ENCODE measurements at places on chromosomes 4 and X. TPM values are rescaled to one million over a fixed set of nuclear protein-coding genes. Genes with fewer than 3 reads are reported as not detected.

BCORL1 gene
- 3.1 TPM for total RNA-seq

SPIN2A gene
- 0.14 TPM for total RNA-seq

INPP4B gene
- total RNA-seq: 2.9 TPM

PRKG2 gene
- total RNA-seq: not detected

GC gene
- total RNA-seq: not detected

ARHGAP36 gene
- under 0.01 TPM for total RNA-seq

GSX2 gene
- total RNA-seq: not detected

FHL1 gene
- 43.4 TPM for total RNA-seq

CEP135 gene
- total RNA-seq: 24.3 TPM

RTL9 gene
- total RNA-seq: not detected

ARMCX4 gene
- 6.8 TPM for total RNA-seq

OTC gene
- total RNA-seq: 0.07 TPM

BEX1 gene
- total RNA-seq: 0.27 TPM

CTAG2 gene
- total RNA-seq: not detected

PAK3 gene
- total RNA-seq: 1.1 TPM

SEC31A gene
- total RNA-seq: 364 TPM

GUF1 gene
- 32.5 TPM for total RNA-seq

REELD1 gene
- not detected for total RNA-seq

HOPX gene
- total RNA-seq: 19.6 TPM

FAM193A gene
- 24.7 TPM for total RNA-seq

ITM2A gene
- total RNA-seq: 40.1 TPM

FAM156B gene
- 8.2 TPM for total RNA-seq

PAGE3 gene
- not detected for total RNA-seq

CCKAR gene
- not detected for total RNA-seq

CLGN gene
- 0.13 TPM for total RNA-seq

SSX1 gene
- not detected for total RNA-seq

TRAM1L1 gene
- total RNA-seq: 0.57 TPM

SSX2 gene
- not detected for total RNA-seq

CPXCR1 gene
- total RNA-seq: not detected

PRKX gene
- 97.3 TPM for total RNA-seq

KCNE5 gene
- 0.36 TPM for total RNA-seq

TRIM61 gene
- total RNA-seq: not detected

SORCS2 gene
- total RNA-seq: not detected

HSFX3 gene
- not detected for total RNA-seq

PABPC5 gene
- 2.3 TPM for total RNA-seq

TCP11X2 gene
- not detected for total RNA-seq

ZBED1 gene
- total RNA-seq: 51.0 TPM

SOD3 gene
- not detected for total RNA-seq

CD99L2 gene
- total RNA-seq: 33.8 TPM

SGMS2 gene
- 98.2 TPM for total RNA-seq

CT45A1 gene
- total RNA-seq: not detected

GPR50 gene
- total RNA-seq: not detected

CACNA1F gene
- not detected for total RNA-seq

TCEAL9 gene
- total RNA-seq: 133 TPM
